ENCODE measurements at places on chromosomes 11 and 22.

GRCh38 chr11:107916671-107917241 lies 11.5 kb upstream of the RAB39A start:
- DNase-seq = no peak

GRCh38 chr11:119634301-119634700 lies 94.7 kb downstream of the NECTIN1 start:
- no peak for DNase-seq

DNA sequence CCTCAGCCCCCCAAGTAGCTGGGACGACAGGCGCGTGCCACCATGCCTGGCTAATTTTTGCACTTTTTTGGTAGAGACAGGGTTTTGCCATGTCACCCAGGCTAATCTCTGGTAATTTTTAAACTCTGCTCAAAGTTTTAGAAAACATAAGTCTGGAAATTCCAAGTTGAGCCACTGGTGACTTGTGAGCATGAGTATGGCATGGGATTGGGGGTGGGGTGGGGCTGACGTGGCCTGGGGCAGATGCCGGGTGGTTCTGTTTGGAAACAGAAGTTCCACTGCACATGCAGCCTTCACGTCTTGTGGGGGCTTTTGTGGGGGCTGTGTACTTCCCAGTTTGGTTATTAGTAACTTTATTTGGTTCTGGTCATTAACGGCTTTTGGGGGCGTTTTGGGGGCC lies 67.3 kb downstream of the PTPRJ start:
- no peak for DNase-seq

DNA sequence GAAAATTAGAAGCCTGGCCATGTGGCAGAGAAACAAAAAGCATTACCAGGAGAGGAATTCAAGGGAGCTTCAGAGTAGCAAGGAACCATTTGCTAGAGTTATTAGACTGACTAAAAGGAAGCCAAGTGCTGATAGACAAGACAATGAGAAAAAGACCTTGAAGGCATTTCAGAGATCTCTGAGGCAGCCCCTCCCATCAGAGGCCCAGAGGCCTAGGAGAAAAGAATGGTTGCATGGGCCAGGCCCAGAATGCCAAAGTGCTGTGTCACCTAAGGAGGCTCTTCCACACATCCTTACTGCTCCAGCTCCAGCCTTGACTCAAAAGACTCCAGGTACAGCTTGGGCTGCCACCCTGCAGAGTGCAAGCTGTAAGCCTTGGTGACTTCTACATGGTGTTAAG lies 61.8 kb upstream of the POU2AF2 start:
- DNase-seq = no peak

DNA sequence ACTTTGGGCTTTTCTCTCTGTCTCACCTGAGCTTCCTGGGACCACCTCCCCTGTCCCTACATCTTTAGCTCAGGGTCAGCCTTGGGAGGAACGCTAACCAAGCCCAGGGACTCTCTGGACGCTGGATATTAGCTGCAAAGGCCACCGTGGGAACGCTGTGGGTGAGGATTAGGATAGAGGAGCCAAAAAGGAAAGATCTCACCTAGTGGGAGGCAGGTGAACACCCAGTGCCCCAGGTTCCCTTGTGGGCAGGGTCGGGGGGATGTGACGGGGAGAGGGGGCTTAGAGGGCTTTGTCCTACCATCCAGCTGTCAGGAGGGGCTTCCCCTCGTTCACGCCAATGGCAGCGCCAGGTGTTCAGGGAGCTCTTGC lies 50.2 kb downstream of the LINC01488 start:
- DNase-seq = no peak

DNA sequence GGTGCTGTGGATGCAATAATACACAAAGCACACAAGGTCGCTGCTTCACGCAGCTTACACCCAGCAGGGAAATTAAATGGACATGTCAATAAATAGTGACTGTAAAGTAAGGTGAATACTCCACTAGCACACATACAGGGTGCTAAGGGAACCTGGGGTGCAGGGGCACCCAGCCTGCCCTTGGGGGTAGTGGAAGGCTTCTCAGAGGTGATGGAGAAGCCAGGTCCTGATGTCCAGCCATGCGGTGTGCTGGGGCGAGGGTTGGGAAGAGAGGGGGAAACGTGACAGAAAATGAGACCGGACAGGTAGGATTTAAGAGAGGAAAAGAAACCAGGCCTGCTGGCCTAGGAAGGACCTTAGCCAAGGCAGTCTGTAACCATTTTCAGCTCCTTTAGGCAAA lies 200.5 kb downstream of the GRIK4 start:
- DNase-seq = no peak

GRCh38 chr22:37179622-37180420 lies 8.2 kb downstream of the C1QTNF6 start:
- no peak for DNase-seq

DNA sequence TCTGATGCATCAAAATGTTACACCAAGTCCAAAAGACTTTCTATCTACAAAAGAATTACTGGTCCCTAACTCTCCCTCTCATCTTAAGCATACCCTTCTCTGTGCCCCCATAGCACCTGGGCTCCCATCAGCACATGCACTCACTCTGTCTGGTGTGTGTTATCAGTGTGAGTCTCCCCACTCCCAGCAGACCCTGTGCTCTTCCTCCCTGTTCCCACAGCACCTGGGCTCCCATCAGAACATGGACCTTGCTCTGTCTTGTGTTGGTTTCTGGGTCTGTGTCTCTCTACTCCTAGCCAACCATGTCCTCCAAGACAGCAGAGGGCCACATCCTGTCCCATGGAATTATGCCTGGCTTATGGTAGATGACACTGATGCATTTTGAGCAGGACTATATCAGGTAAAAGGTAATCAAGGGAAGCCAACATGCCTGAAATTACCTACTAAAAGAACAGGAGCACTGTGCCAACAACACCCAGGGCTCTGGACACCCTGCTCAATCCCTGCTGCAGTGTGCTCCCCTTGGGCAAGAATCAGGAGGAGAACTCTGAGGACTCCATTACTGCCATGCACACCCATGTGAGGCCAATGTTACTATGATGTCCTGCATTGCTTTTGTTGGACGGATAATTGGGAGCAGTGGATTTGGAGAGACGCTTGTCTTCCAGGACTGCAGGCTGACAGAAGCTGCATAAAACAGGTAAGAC lies 34.3 kb downstream of the GAB4 start:
- DNase-seq = no peak

DNA sequence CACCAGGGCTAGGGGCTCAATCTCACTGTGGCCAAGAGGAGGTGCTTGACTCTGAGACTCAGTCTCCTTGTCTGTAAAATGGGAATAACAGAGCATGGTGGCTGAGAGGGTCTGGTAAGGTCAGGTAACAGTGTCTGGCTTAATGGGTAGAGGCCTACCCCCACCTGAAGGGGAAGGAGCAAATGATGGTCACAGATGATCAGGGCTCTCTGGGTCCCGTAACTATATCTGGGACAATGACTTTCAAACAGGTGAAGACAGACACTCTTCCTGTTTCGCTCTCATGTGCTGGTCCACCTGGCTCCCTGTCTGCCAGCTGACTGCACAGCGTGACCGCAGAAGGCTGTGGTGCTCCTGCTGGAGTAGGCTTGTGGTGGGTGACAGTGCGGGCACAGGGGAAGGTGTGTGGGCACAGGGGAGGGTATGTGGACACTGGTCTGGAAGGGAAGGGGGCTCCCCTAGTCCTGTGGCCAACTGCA lies 4.0 kb downstream of the A4GALT start:
- DNase-seq = no peak

DNA sequence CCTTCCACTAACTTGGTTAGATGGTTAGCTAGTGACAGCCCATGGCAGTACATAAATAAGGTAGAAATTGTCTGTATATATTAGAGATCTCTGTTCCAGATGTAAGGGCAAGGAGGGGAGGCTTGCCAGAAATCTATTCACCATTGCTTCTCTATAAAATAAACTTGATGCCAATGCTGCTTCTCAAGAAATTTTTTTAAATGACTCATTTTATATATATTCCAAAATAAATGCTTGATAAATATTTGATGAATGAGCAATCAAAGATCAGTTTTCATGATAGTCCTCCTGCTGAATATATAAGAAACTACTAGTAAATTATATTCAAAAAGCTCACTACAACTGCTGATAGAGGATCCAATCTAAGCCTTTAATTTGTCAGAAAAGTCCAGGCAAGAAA lies 710.6 kb upstream of the CCDC179 start:
- no peak for DNase-seq

- DNase-seq = no peak
Observed at GRCh38 chr11:31772412-31772811, 38.7 kb downstream of the PAX6 start.

DNA sequence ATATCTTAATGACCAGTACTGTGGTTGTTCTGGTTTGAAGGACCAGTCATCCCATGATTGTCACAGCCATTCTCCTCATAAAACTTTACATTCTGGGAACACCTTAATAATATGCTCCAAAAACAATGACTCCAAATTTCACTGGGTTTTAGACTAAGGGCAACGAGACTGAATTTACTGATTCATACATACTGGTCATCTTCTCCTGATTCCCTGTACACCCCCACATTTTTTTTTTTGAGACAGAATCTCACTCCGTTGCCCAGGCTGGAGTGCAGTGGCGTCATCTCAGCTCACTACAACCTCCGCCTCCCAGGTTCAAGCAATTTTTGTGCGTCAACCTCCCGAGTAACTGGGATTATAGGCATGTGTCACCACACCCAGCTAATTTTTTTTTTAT lies 78.9 kb downstream of the GAB2 start:
- no peak for DNase-seq

DNA sequence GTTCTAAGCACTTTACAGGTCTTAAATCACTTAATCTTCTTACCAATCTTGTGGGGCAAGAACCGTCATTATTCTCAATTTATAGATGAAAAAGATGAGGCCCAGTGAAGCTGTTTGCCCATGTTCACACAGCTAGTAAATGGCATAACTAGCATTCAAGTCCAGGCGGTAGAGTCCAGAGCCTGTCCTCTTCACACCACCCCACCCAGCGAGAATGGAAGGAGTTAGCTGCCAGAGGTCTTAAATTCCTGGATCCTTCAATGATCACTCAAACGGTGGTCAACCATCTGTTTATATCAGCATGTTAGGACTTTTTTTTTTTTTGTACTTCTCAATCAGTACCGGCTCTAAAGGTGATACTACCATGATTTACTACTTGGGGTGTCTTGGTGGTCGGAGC lies 43.3 kb downstream of the PARVA start:
- no peak for DNase-seq
